Placental epithelial cell (primary cell): ENCODE measurements at places on chromosomes 13 and 19. TPM values are rescaled to one million over a fixed set of nuclear protein-coding genes. Genes with fewer than 3 reads are reported as not detected.

Gene PDE4A
- 0.87 and 1.6 TPM in 2 replicates for total RNA-seq

Gene KLK4
- not detected in 2 replicates for total RNA-seq

Gene MZF1
- 31.6 and 42.0 TPM in 2 replicates for total RNA-seq

Gene TEAD2
- total RNA-seq: 5.1 and 18.8 TPM in 2 replicates

Gene KANK3
- total RNA-seq: 0.43 and 1.2 TPM in 2 replicates

Gene FGF21
- total RNA-seq: 0.39 TPM in 1 of 2 replicates, not detected in the other

Gene MEF2B
- 0.39 TPM in 1 of 2 replicates, not detected in the other for total RNA-seq

Gene UNC13A
- total RNA-seq: 0.11 and 0.39 TPM in 2 replicates

Gene PSG3
- 0.11 TPM in 1 of 2 replicates, not detected in the other for total RNA-seq

Gene KLC3
- total RNA-seq: 33.4 and 39.1 TPM in 2 replicates

Gene ZNF285
- 1.3 and 2.0 TPM in 2 replicates for total RNA-seq

Gene TMEM272
- 0.39 TPM in 1 of 2 replicates, not detected in the other for total RNA-seq

Gene ICAM4
- 0.22 and 2.4 TPM in 2 replicates for total RNA-seq

Gene PLK5
- not detected in 2 replicates for total RNA-seq

Gene SAFB
- 31.7 and 61.6 TPM in 2 replicates for total RNA-seq

Gene FUT3
- total RNA-seq: not detected in 2 replicates

Gene CRLF1
- total RNA-seq: 0.87 and 3.1 TPM in 2 replicates

Gene PCSK4
- 2.5 and 3.1 TPM in 2 replicates for total RNA-seq

Gene HCST
- total RNA-seq: 3.1 and 3.5 TPM in 2 replicates

Gene ELF1
- 132 and 141 TPM in 2 replicates for total RNA-seq

Gene CEACAM5
- total RNA-seq: not detected in 2 replicates

Gene KIR2DL4
- total RNA-seq: not detected in 2 replicates

Gene FGF22
- 0.33 and 0.39 TPM in 2 replicates for total RNA-seq

Gene ZNF560
- 0.33 and 0.39 TPM in 2 replicates for total RNA-seq

Gene ZNF708
- total RNA-seq: 11.3 and 16.5 TPM in 2 replicates

Gene FPR3
- total RNA-seq: not detected in 2 replicates

Gene KLK3
- total RNA-seq: not detected in 2 replicates

Gene TMEM86B
- 3.9 TPM in 2 replicates for total RNA-seq

Gene ARRDC5
- total RNA-seq: not detected in 2 replicates

Gene NLRP5
- not detected in 2 replicates for total RNA-seq

Gene APC2
- 0.22 and 0.39 TPM in 2 replicates for total RNA-seq

Gene GIPR
- total RNA-seq: 3.9 and 4.3 TPM in 2 replicates

Gene ZNF256
- 4.9 and 7.1 TPM in 2 replicates for total RNA-seq

Gene CD37
- total RNA-seq: not detected in 2 replicates

Gene NEK5
- total RNA-seq: 0.39 TPM in 1 of 2 replicates, not detected in the other

Gene HSH2D
- total RNA-seq: not detected in 2 replicates

Gene KIR2DL3
- total RNA-seq: not detected in 2 replicates

Gene VSIG10L
- total RNA-seq: 1.4 and 2.4 TPM in 2 replicates

Gene KLK15
- total RNA-seq: not detected in 2 replicates

Gene FEM1A
- 17.3 and 20.8 TPM in 2 replicates for total RNA-seq

Gene REEP6
- total RNA-seq: 5.1 and 7.9 TPM in 2 replicates

Gene ZNF99
- total RNA-seq: 0.11 and 0.39 TPM in 2 replicates

Gene C5AR1
- total RNA-seq: 0.11 and 0.39 TPM in 2 replicates

Gene GAPDHS
- not detected in 2 replicates for total RNA-seq

Gene SMIM17
- total RNA-seq: not detected in 2 replicates

Gene NXNL1
- total RNA-seq: not detected in 2 replicates

Gene STX10
- total RNA-seq: 51.0 and 62.9 TPM in 2 replicates
